ENCODE measurements at places on chromosomes 7 and 10. TPM values are rescaled to one million over a fixed set of nuclear protein-coding genes. Genes with fewer than 3 reads are reported as not detected.

TMEM184A gene
- 34.8 TPM for total RNA-seq

- H3K36me3 ChIP-seq, result peaks cover 24% of the 10 kb centered on the region
- DNase-seq, result no peak
- no peaks in the 10 kb centered on the region for H3K27me3 ChIP-seq
- peaks cover 58% of the 10 kb centered on the region for H3K4me1 ChIP-seq
- no peak overlapping the region for H3K4me3 ChIP-seq
Observed at GRCh38 chr7:121545418-121545817, 149.3 kb upstream of the FAM3C start.

DNA sequence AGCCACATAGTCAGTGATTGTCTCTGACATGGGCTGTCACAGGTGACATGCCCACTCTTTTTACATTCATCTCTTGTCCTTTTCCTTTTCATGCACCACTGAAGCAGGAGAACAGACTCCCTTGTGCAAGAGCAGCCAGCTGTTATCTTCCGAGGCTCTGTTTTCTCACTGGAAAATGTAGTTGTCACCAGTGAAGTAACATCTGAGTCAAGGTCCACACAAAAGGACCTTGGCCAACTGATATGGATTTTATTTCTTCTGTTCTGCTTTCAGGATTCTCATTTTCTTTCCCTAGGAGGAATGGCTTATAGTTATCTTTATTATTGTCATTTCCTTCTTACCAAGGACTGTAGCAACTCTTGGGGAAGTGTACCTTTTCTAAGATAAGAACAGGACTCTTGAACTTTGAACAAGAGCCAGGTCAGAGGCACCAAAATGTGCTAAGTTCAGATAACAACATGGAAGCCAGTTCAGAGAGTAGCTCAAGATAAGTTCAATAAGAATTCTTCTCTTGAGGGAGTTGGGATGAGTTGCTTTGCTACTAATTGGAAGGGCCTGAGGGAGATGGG, 22.7 kb downstream of the AVPI1 start:
- H3K27me3 ChIP-seq, result no peaks in the 10 kb centered on the region
- H3K4me1 ChIP-seq, result no peaks in the 10 kb centered on the region
- no peak overlapping the region for H3K27ac ChIP-seq
- H3K36me3 ChIP-seq, result peaks cover 38% of the 10 kb centered on the region
- no peak for DNase-seq

GRCh38 chr10:110511734-110512449, 14.2 kb downstream of the DUSP5 start:
- peaks cover 73% of the 10 kb centered on the region for H3K36me3 ChIP-seq
- H3K4me3 ChIP-seq, result no peak overlapping the region
- peak overlapping the region; percentile 33 for H3K27ac ChIP-seq
- H3K4me1 ChIP-seq, result peaks cover 55% of the 10 kb centered on the region
